ENCODE measurements at places on chromosomes 2 and 18.

GRCh38 chr2:140348826-140349225, 1568.6 kb upstream of the NXPH2 start:
- DNase-seq, result no peak

DNA sequence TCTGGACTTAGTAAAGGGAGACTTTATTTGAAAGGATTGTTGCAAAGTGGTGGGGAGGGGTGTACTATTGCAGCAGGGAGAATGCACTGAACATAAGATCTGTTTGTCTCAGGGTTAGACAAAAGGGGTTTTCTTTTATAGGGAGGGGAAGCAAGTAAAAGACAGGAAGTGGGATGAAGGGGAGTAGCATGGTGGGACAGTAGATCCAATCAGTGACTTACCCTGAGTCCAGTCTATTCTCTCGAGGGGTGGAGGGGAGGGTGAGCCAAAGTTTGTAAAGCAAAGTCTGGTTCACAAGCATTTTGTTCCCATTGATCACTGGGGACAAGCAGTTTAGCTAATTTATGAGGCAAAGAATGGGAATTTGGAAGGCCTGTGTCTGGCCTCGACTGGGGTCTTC, 35.0 kb upstream of the CYP27C1 start:
- DNase-seq, result no peak

DNA sequence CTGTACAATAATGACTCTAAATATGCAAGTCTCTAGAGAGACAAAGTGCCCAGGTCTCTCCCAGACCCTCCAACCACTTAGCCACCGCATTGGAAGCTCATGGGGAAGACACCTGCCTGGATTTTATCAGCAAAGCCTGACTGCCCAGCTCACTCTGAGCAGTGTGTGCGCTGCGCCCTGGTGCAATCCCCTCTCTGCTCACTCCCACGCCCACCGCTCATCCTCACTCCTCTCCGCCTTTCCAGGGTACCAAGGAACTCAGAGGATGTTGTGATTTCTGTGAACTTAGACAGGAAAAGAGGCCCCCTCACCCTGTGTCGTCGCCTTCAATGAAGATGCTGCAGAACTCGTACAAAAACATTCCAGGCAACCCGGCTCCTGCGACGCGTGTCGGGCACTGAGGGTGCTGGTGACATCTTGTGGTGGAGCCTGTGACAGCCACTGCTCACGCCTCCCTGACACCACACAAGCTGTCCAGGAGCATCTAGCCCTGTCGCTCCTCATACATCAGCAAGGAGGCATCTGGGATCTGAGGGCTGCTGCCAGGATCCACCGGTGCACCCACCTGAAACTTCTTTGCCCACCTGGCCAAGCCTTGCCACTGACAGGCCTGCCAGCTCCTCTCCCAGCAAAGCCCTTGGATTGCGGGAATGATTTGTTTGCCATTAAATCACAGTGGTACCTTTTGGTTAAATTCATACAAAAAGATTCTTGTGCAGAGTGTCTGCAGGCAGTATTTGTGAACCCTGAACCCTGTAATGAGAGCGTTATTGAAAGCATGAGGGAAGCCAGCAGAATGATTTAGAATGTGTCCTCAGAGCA, 220.4 kb downstream of the ZNF516 start:
- DNase-seq, result no peak

DNA sequence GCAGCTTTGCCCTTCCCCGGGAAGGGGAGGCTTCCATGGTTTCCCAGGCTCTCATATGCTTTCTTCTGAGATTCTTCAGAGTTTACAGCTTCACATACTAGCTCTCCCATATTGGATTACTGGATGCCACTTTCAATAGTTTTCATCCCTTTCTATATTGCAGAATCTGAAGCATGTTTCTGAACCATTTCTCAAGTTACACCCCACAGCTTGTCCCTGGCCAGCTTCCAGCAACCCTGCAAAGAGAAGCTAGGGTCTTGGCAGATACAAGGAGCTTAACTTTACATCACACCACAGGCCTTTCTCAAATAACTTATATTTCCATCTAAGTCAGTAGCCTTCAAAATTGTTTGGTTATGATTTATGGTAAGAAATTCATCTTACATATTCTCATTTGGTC, 39.6 kb downstream of the LHCGR start:
- DNase-seq, result no peak

DNA sequence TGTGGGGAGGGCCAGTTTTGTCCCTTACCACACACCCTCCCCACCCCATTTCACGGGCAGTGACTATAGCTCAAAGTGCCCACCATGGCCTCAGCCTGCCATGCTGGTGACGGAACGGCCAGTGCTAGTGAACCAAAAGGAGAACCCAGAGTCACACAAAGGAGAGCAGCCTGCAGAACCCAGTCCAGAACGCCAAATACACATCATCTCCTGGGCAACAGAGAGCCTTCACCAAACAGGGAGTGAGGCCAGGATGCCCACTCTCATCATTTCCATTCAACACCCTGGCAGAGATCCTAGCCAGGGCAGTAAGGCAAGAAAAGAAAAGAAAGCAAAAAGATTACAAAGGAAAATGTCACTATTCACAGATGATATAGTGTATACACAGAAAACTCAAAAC, 38.3 kb downstream of the HDAC4 start:
- DNase-seq, result no peak

DNA sequence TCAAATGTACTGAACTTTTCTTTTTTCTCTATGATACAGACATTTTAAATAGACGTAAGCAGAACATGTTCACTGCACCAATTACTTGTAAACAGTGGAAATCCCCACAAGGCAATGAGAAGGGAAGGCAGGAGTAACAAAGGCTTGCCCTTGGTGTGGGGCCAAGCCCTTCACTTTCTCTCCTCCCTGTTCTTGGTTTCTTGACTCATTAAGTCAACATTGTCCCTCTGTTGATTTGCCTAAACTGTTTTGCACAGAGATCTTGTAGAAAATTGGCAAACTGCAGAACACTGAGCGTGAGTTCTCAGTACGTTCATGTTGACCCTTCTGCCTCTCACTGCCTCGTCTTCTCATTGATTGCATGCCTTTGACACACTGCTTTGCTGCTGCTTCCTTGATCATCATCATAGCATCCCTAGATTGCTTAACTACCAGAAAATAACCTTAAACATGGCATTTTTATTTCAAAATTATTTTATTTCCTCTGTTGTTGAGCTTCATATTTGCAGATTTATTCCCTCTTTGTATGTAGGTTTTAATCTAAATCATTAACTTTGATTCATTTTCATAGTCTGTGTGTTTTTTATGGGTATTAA, 257.7 kb downstream of the PTGR3 start:
- DNase-seq, result no peak

DNA sequence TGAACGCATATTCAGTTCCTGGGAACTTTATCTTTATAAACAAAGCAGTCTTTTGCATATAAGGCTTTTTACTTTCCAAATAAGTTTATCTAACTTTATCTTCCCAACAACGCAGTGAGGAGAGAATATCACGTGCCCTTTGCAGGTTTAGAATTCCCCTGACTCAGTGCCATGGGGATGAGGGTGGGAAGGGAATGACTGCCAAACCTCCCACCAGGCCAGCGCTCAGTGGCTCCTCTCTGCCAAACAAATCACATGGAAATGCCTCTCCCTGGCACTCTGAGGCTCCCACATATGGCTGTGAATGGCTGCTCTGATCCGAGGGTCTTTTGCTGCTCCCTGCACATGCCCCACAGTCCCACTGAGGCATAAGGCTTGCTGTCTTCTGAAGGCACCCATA, 158.3 kb downstream of the DNAH6 start:
- DNase-seq, result no peak

DNA sequence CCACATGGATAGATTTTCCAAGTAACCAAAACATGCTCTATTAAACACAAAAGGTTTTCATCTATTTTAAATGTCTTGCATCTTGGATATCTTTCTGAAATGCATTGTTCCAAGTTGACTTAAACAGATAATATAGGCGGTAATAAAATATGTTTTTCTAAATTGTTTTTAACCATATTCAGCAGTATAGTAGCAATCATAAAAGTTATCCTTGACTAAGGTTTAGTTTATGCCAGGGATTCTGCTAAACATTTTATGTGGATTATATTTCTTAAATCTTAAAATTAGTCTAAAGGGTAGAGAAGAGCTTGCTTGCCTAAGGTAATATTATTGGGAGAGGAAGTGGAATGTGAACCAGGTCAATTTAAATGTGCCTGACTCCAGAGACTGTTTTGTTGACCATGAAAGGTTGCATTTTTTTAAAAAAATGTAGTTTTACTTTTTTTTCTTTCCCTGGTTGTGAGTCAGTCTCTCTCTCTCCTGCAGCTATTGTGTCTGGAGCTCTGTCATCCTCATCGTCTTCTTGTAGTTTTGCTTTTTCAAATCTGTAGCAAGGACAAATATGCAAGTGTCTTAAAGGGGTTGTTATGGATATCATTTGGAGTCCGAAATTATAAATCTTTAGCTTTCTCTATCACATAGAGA, 309.1 kb upstream of the COL3A1 start:
- no peak for DNase-seq

DNA sequence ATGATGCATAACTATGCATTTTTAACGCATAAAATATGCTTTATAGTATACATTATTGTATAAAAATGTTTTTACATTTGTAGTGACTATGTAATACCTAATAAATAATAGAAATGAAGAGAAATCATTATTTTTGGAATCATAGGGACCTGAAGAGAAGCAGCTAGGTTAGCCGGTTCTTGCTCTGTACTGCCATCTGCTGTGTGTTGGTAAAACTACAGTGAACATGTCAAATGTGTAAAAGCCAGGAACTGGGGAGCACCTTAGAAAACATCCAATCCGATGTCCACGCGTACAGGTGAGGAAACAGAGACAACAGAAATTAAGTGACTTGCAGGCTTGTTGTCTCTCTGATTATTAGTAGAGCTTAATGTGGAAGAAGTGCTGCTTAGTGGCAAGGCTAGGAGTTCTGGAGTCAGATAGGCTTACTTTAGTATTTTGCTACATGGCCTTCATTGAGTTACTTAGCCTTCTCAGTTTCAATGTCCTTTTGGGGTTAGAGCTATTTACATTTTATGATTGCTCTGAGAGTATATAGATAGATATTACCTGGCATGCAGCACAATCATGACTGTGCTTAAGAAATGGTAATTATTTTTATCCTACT, 386.5 kb downstream of the DLGAP1 start:
- no peak for DNase-seq

GRCh38 chr2:212727751-212728150, 189.1 kb upstream of the ERBB4 start:
- DNase-seq, result no peak

DNA sequence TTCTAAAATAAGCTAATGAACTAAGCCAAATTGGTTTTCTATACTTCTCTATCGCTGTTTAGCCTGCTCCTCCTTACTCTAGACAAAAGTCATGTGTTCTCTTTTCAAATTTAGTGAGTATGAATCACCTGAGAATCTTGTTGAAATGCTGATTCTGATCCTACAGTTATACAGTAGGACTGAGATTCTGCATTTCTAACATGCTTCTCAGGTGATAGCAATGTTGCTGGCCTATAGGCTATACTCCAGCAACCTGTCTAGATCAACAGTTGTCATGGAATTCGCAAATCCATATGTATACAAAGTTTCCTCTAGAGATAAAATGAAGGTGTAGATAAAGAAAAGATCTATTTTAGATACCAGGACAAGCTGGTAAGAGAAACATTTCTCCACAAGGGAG, 62.9 kb downstream of the MEMO1 start:
- DNase-seq, result no peak

DNA sequence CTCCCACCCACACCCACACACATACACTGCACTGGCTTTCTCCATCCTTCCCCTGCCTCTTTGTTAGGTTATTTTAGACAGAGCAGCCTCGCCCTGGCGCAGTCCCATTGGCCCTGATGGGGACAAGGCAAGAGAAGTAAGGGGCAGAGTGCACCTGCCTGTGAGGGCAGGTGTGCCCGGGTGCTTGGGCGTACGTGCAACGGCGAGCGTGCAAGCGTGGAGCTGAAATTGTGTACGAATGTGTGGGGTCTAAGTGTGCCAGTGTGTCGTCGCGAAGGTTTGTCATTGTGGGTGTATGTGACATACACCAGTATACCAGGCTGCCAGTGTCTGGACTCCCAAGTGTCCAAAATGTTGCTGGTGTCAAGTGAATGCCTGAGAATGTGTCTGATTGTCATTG, 544 bp downstream of the LRATD1 start:
- DNase-seq, result no peak

DNA sequence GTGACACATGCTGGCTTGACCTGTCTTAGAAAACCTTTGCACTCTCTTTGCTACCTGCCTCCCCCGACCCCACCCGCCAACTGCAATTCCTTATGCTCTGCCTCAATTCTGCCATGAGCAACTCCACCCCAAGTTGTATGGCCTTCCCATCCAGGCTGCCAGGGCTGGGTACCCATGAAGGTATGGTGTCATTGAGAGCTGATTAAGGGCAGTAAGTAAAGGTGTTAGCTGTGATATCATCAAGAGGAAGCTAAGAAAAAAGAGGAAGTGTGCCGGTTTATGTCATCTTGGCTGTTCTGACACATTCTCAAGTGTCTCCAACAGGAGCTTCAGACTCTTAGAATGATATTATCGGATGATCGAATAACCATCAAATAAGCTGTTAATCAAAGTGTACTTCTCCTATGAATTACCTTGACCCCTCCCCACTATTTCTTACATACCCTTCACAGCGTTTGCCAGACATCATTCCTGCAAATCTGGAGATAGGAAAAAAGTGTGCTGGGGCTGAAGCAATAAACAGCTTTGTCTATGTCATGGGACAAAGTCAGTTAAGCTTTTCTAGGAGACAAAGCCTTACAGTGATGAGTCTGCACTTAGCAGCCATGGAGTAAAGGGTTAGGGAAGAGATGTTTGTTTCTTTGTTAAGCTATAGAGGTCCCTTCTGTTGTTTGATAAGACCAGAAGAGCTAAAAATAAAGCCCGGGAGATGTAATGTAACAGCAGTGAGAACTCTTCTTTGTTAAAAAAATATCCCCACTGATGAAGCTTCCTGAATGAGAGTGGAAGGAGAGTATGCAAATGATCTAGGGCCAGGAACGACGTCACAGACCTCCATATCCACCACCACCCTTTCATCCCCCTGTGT, 40.4 kb upstream of the SMAD2 start:
- no peak for DNase-seq

DNA sequence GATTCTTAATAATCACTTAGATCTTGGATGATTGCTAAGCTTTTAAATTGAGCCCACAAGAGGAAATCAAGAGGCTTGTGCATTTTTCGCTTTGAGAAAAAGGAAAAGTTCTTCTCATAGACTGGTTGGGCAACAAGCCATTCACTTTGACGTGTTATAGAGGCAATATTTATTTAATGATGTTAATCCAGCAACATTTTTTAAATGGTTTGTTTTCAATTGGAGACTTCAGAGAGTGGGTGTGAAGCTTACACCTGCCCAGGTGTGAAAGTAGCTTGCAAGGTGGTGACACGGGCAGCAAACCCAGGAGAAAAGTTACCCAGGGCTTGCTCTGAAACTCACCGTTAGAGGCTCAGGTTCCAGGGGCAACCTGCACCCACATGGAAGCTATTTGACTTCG, 858.9 kb downstream of the GALR1 start:
- DNase-seq, result no peak
